ENCODE measurements at places on chromosomes 6 and 20.

- peak; percentile 92 for ATAC-seq
Observed at GRCh38 chr6:150301846-150302519, 66.8 kb upstream of the IYD start.

DNA sequence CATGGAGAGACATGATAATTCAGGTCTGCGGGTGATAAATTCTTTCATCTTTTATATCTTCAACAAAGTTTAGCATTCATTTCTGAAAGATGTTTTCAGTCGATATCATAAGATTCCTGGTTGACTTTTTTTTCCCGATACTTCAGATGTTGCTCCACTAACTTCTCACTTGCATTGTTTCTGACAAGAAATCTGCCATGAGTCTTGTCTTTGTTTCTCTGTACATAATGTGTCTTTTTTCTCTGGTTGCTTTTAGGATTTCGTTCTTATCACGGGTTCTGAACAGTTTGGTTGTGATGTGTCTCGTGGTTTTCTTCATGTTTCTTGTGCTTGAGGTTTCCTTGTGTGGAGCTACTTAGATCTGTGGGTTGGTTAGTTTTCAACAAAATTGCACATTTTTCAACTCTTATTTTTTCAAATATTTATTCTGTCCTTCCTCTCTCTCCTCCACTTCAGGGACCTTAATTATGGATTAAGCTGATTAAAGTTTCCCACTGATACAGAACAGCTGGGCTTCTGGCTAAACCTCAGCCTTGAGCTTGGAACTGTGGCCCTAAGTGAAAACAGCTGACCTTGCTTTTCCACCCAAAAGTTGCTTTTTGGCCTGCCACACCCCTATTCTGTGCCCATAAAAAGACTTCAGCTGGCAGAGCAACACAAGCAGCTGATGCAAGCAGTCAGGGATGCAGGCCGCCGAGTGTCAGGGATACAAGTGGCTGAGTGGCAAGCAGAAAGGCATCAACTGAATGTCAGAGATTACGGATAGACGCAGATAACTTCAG lies 97.9 kb upstream of the SNX9 start:
- ATAC-seq, result no peak

DNA sequence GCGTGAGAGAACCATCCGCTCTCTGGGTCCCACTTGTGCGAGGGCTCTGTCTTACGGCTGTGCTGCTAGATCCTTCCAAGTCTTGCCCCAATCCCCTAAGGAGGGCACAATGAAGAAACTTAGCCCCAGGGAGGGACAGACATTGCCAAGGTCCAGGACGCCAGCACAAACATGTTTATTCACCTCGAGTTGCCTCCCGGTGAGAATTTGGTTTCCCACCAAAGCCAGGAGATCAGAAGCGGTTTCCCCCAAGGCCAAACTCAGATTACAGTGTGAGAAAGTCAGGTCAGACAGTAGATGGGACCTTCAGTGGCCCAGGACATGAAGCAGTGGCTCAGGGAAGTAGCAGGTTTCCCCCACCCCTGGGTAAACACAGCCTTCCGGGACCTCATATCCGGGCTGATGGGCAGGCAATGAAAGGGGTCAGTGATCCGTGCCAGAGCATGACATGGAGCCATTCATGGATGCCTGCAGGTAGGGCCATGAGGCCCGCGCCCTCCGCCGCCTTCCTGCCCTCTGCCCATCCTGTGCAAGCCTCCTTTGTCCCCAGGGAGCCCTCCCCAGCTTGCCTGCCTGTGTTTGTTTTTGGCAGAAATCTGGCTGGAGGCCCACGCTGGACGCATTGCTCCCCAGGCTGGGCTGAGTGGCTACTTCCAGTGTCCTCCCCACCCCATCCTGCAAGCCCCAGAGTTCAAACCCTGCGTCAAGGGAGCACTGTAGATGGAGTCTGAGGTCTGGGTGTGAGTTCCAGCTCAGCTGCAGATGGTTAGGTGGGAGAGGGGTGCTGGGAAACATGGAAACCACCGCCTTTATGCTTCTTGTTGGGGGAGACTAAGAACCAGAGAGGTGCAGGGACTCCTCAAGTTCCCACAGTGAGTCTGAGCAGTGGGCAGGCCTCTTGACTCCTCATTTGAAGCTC lies 2.0 kb downstream of the BPIFB2 start:
- ATAC-seq, result no peak

DNA sequence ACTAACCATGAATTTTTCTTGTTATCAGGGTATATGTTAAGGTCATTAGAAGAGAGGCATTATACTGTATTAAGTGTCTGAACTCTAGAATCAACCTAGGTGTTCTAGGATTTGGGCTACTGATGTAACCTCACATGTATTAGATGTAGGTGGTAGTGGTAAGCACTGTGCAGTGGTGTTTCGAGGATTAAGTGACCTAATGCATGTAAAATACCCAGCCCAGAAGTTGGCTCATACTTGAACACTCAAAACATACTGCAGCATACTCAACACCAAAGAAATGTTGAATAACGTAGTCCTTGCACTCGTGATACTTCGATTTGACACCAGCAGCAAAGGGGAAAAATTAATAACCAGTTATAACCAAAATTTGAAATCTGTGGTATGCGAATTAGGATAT lies 48.7 kb downstream of the QKI start:
- no peak for ATAC-seq

- no peak for ATAC-seq
Observed at GRCh38 chr6:90212274-90212673, 84.4 kb downstream of the BACH2 start.

DNA sequence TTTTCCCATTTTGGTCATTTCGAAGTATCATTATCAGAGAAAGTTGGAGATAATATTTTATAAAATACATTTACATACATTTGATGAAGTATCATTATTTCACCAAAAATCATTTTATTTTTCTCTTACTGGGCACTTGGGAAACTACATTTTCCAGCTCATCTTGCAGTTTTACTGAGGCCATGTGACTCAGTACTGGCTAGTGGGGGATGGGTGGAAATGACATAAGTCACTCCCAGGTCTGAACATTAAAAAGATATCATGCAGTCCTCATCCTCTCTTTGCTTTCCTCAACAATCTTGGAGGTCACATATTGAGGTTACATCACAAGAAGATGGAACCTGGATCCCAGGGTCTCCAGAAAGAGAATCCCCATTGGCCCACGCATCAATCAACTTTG lies 84.1 kb downstream of the CD24 start:
- ATAC-seq, result no peak

GRCh38 chr20:15252304-15252703 lies 914.9 kb upstream of the FLRT3 start:
- ATAC-seq, result no peak

- peak; percentile 54 for ATAC-seq
Observed at GRCh38 chr6:169921853-169922824, 170.7 kb downstream of the ERMARD start.

DNA sequence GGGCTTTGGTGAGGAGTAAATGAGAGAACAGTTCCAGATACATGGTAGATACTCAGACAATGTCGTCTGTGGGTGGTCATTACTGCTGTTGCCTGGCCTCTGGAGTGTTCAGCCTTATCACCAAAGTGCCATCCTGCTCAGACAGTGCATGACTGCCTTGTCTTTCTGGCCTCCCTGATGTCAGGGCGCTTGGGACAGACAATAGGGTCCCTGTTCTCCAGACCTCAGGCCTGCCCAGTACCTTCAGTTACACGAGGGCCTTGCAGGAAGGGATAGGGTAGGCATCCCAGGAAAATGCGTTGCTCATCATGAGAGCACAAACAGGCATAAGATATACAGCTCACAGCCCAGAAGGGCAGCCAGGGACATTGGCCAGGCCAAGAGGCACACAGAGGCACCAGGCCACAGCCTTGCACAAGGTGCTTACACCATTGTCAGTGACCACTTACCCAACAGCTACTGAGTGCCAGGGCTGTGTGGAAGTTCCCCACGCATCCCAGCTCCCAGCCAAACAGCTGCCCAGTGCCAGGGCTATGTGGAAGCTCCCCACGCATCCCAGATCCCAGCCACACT lies 27.4 kb downstream of the BPIFB1 start:
- ATAC-seq, result no peak

GRCh38 chr20:62165762-62166399 lies 16.9 kb upstream of the MTG2 start:
- no peak for ATAC-seq

DNA sequence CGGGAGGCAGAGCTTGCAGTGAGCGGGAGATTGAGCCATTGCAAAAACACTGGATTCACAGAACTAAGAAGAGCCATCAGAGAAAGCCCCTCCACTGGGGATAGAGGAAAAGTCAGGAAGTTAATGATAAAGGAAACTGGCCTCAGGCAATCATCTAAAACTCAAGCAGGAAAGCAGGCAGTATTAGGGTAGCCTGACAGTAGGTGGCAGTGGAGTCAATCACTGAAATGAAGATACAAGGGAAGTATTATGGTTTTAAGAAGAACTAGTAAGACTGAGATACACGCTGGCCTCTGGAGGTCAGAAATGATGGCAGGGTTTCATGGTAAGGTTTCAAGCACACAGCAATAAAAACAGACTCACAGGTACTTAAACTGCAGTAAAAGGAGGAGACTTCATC lies 578.3 kb downstream of the HACE1 start:
- no peak for ATAC-seq

- ATAC-seq, result no peak
Observed at GRCh38 chr20:14193885-14194284, 143.5 kb downstream of the FLRT3 start.

GRCh38 chr6:52641388-52641787 lies 29.5 kb upstream of the TMEM14A start:
- no peak for ATAC-seq

DNA sequence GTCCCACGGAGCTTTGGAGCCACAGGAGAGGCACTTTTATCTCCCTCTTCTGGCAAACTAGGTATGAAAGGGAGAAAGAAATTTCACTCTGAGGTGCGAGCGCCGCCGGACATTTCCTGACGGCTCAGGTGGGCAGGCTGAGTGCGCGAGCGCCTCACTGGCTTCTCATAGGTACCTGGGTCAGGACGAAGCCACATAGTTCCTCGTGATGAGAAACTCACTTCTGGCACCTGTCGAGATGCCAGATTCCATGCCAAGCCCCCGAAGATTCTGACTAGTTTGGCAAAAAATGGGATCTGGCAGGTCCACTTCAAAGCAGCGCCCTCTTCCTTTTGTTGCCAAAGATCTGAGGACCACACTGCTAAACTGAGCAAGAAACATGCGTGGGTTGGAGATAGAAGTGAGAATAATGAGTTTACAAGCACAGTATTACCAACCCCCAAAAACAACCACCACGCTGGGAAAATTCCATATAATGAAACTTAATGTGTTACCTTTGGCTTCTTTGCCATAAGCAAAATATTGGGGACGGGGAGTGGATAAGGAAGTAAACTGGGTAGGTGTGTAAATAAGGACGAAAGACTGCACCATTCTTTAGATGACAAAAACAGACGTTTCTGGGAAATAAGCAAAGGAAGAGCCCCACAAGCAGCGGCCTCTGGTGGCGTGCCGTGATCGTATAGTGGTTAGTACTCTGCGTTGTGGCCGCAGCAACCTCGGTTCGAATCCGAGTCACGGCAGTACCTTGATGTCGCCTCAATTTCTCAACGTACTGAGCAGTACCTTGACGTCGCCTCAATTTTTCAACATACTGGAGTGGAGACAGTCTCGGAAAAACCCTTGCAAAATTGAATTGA lies 89.8 kb upstream of the PRSS16 start:
- peak; percentile 83 for ATAC-seq

DNA sequence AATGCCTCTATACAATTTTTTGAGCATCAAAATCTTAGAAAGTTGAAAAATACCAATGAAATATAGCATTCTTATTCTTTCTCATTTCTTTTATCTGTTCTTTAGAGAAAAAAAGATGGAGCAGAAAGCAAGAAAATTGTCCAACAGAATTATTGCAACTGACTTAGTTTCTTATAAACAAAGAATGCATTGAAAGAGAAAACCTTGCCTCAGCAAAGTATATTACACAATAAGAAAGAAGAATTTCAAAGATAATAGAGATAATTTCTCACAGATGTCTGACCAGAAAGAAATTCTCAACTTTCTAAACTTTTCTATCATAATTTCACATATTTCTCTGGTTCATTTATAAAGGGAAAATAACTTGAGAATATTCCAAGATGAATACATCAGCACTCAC lies 47.0 kb upstream of the PRND start:
- ATAC-seq, result no peak

GRCh38 chr6:4093288-4093687 lies 14.4 kb upstream of the FAM217A start:
- no peak for ATAC-seq

- no peak for ATAC-seq
Observed at GRCh38 chr6:2921520-2922115, 18.5 kb upstream of the SERPINB9 start.

GRCh38 chr20:45407783-45408645 lies at the start of gene DBNDD2:
Gene DBNDD2 (plus strand): TSS chr20:45408289. CDS start chr20:45408468, 179 bp downstream.
- ATAC-seq, result no peak

- ATAC-seq, result no peak
Observed at GRCh38 chr6:10610289-10610688, 84.1 kb downstream of the C6orf52 start.

GRCh38 chr6:30263734-30264133 lies 50.5 kb upstream of the TRIM26 start:
- no peak for ATAC-seq

DNA sequence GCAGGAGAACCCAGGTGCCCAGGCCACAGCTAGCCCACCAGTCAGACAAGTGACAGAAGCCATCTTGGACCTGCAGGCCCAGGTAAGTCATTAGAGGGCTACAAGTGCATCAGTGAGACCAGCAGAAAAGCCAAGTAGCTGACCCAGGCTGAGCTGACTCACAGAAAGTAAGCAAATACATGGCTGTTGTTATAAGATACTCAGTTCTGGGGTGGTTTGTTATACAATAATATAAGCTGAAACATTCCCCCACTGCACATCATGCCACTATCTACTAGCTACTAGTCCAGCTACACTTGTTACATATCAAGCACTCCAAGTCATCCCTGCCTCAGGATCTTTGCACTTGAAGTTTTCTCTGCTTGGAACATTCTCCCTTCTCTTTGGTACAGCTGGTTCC lies 10.0 kb downstream of the DYNLT2 start:
- ATAC-seq, result no peak

- no peak for ATAC-seq
Observed at GRCh38 chr20:59636766-59637370, 32.5 kb downstream of the PHACTR3 start.

GRCh38 chr20:3239026-3239866 lies at the start of gene SLC4A11:
Gene SLC4A11 (minus strand): TSS chr20:3239190. CDS start chr20:3239137, 53 bp downstream.
- peak; percentile 70 for ATAC-seq

- ATAC-seq, result no peak
Observed at GRCh38 chr6:53168516-53169267, 20.1 kb upstream of the GCM1 start.

DNA sequence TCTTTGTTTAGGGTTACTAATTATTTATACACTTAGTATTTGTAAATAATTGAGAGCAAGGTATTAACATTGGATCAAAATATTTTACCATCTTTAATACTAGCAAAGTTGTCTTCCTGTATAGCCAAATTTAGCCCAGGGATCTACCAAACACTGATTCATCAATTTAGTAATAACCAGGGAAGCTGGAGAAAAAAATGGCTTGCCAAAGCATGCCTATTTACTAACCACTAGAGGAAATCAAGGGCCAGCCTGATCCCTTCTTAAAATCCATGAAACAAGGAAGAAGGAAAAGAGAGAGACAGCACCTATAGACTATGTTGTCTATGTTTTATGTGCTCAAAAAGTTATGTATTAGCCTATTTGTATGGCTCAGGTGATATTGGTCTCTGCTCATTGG lies 450.3 kb upstream of the GJE1 start:
- no peak for ATAC-seq
